Activated CD8-positive, alpha-beta memory T cell treated with anti-CD3 and anti-CD28 coated beads, Interleukin-2, amount 10 ng/mL, durations not matched to agents 7 days and 5 days (primary cell): ENCODE measurements at places on chromosomes 4 and X. TPM values are rescaled to one million over a fixed set of nuclear protein-coding genes. Genes with fewer than 3 reads are reported as not detected.

Gene UGT2B17
- not detected for total RNA-seq

Gene TBX22
- not detected for total RNA-seq

Gene CT47B1
- not detected for total RNA-seq

Gene GLRA2
- total RNA-seq, result not detected

Gene GAGE12J
- total RNA-seq, result not detected

Gene RTL9
- total RNA-seq, result not detected

Gene SCML2
- total RNA-seq, result 2.9 TPM
